Pancreas (tissue), 10 donors: ENCODE measurements at places on chromosomes 4 and X. TPM values are rescaled to one million over a fixed set of nuclear protein-coding genes. Genes with fewer than 3 reads are reported as not detected.
A peak's percentile ranks its signal among the peaks of the same experiment; 100 is the strongest.

DNA sequence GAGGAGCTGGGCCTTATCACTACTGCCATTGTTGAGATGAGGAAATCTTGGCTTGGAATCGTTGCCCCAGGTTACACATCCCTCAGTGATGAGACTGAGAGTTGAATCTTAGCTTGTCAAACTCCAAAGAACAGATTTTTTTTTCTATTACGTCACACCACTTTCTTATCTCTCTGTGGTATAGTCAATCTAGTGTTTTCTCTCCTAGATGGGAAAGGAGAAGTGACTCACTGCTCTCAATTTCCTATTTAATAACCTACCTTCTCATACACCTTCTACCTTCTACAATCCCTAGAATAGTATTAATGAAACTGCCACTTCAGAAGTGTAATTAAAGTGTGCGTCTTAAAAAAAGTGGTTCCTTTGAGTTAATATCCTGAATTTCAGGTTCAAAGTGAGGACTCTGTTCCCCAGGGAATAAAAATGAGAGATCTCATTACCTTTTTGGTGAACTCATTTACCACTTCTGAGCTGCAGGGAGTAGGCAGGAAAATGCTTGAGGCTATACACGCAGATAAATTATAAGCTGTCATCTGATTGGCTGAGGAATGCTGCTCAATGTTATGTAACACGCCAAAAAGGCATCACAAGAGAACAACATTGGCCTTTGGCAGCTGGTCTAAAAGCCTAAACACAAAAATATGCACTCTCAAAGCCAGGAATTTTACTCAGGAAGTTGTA, 59.3 kb downstream of the MAD2L1 start:
- no peaks in the 10 kb centered on the region for H3K36me3 ChIP-seq
- H3K27me3 ChIP-seq = no peaks in the 10 kb centered on the region
- no peak overlapping the region for H3K27ac ChIP-seq

- H3K27me3 ChIP-seq = no peaks in the 10 kb centered on the region
- DNase-seq = no peak
- H3K4me3 ChIP-seq = no peak overlapping the region
- no peaks in the 10 kb centered on the region for H3K4me1 ChIP-seq
- no peak overlapping the region for H3K27ac ChIP-seq
Observed at GRCh38 chr4:108117418-108118182, 51.1 kb downstream of the LEF1 start.

DNA sequence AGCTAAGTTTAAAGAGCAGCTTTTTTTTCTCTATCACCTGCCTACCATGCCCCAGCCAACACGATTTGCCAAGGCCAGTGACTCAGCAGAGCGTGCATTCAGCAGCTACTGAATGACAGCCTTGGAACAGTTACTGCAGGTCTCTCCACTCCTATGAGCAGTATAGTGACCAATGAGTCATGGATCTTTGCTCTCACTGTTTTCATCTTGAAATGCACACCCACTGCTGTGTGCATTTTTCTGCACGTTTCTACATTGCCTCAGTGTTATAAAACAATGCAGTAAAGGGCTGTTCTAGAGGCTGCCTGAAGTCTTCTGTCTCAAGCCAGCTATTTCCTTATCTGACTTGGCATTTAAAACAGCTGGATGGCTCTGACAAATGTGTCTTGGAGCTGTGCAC, 66.0 kb upstream of the C4orf54 start:
- peak; percentile 61 for DNase-seq
- H3K4me1 ChIP-seq = peaks cover 12% of the 10 kb centered on the region
- H3K27me3 ChIP-seq = no peaks in the 10 kb centered on the region
- no peaks in the 10 kb centered on the region for H3K36me3 ChIP-seq
- H3K27ac ChIP-seq = no peak overlapping the region

DNA sequence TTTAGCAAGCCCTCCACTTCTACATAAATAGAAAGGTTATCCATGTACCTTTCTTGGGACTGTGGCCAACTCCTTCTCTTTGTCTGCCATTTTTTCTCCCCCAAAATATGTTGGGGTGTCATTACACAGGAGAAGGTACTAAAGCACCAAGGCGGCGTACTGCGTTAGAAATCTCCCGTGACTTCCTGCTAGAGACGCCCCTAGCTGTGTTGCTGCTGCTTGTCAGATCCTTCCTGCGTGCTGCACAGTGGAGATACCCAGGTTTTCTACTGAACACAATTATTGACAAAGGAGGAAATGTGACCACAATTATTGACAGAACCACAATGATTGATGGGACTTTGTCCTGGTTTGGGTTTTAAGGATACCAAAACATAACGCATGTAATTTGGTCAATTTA, 97.7 kb downstream of the EFHC2 start:
- no peaks in the 10 kb centered on the region for H3K4me1 ChIP-seq
- H3K4me3 ChIP-seq = no peak overlapping the region
- H3K36me3 ChIP-seq = no peaks in the 10 kb centered on the region
- no peak for DNase-seq

DNA sequence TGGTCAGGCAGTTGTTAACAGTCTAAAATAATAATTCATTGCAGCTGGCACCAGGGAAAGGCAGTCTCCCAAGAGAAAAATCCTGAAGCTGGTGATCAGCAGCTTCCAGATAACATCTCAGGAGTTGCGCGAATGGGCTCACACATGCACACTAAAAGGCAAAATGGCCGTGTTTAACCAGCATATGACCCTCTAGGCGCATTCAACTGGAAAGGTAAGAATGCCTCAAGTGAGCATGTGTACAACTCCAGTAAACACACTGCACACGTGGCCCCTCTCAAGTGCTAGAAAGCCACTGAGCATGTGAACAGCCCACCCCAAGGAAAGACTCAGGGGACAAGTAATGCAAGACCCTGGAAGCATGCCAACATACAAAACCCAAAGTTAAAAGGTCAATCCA, 33.1 kb downstream of the STPG2 start:
- DNase-seq = no peak
- no peaks in the 10 kb centered on the region for H3K27me3 ChIP-seq
- no peaks in the 10 kb centered on the region for H3K36me3 ChIP-seq
- H3K4me3 ChIP-seq = no peak overlapping the region

DNA sequence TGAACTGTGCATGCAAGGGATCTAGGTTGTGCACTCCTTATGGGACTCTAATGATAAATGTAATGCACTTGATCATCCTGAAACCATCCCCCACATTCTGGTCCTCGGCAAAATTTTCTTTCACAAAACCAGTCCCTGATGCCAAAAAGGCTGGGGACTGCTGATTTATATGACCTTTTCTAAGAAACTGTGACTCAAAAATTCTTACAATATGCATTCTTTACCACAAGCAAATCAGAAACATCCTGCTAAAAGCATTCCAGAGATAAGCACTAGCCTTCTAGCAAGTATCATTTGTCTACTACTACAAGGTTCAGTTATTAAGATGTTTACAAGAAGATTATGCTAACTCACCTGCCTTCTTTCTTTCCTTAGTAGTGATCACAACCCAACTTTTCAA, 166.5 kb upstream of the PCDH7 start:
- no peaks in the 10 kb centered on the region for H3K4me1 ChIP-seq
- no peaks in the 10 kb centered on the region for H3K36me3 ChIP-seq
- H3K27ac ChIP-seq = no peak overlapping the region
- H3K4me3 ChIP-seq = no peak overlapping the region
- H3K27me3 ChIP-seq = no peaks in the 10 kb centered on the region

DNA sequence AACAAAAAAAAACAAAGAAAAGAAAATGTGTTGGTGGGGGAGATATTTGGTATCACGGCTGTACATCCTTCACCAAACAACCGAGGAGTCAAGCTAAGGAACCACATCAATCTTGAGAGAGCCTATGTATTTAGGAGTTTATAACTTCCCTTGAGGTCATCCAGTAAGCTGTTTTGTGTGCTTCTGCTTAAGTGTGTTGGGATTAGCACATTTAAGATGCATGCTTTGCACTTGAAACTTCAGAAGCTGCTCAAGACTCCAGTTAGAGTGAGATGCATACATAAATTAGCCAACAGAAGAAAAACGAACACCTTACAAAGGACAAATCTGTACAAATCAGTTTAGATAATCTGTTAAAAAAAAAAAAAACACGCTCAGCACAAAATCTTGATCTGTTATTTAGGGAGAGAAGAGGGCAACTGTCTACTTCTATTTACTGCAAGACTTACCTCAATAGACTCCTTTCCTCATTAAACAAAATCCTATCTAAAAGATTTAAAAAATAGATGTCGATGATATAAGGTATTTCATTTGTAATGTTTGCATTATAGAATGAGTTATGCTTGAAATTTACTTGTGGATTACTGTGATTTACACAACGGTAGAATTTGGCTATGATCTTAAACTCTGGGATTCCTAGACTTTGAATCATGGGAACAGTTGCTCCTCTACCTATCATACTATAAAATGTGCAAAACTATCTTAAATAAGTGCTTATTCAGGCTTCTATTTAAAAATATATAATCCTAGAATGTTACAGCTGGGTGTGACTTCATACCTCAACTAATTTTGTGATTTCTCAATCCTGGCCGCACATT, 53.8 kb upstream of the NAP1L5 start:
- no peak overlapping the region for H3K27ac ChIP-seq
- no peaks in the 10 kb centered on the region for H3K27me3 ChIP-seq
- no peak for DNase-seq
- peaks cover 11% of the 10 kb centered on the region for H3K4me1 ChIP-seq

DNA sequence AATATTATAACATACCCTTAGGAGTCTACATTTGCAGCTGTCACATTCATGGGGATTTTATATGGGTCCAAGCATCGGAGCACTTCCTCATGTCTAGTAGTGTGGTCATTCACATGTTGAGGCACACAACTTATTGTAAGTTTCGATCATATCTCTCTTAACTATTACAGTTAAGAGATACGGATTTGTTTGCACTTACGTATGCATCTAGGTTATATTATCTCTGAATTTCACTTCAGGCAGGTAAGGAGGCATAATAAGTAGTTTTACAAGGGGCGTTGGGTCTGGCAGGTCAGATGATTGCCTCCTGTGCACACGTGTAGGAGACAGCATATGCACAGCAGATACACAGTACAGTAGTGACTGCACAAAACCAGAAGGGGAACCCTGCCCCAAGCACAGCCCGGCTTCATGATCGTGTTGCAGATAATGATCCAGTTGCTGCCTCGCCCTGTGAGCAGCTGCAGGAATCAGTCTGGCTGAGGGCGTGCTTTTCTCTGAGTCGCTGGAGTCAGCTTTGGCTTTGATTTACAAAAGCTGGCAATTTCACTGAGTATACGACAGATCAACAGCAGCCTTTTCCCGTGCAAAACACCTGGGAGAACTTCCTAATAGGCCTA, 302.9 kb upstream of the GATB start:
- no peak for DNase-seq
- no peaks in the 10 kb centered on the region for H3K27me3 ChIP-seq
- no peak overlapping the region for H3K27ac ChIP-seq
- H3K4me1 ChIP-seq = no peaks in the 10 kb centered on the region

GRCh38 chr4:4859799-4860599, 534 bp downstream of the MSX1 start:
- peaks cover 4% of the 10 kb centered on the region for H3K4me1 ChIP-seq
- H3K36me3 ChIP-seq = no peaks in the 10 kb centered on the region
- no peak for DNase-seq
- H3K4me3 ChIP-seq = peak overlapping the region; percentile 59
- no peaks in the 10 kb centered on the region for H3K27me3 ChIP-seq

DNA sequence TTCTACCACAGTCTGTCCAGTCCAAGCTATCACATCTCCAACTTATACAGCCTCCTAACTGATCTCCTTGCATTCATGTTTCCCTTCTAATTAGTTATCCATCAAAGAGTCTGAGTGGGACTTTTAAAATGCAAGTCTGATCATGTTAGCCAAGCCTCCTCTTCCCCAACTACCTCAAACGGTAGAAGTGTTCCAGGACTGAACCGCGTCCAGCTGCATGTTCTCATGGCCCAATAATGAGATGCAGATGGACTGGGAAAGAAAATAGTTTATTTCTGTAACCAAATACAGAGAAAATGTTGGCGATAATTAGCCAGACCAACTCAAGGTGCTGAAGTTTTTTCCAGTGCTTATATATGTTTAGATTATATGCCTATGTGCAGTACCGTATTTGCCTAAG, 46.6 kb upstream of the PPP1R2C start:
- H3K4me3 ChIP-seq = no peak overlapping the region
- no peaks in the 10 kb centered on the region for H3K36me3 ChIP-seq
- no peaks in the 10 kb centered on the region for H3K27me3 ChIP-seq
- H3K27ac ChIP-seq = no peak overlapping the region

DNA sequence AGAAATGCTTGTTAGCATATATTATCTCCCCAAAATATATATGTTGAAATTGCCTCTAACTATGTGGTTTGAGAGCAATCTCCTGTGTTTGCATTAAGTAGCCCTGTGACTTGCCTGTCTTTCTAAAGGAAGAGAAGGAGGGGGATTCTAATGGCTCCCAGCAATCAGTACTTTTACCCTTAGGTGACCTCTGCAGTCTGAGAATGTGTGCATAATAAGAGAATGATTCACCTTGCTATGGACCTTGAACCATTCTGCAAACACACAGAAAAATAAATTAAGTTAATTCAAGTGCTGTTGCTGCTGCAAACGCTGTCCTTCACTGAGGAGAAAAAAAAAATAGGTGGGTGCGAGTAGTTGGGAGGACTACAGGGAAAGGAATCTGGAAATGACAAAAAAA, 322.2 kb downstream of the IQCM start:
- H3K4me3 ChIP-seq = no peak overlapping the region
- H3K4me1 ChIP-seq = no peaks in the 10 kb centered on the region
- no peak overlapping the region for H3K27ac ChIP-seq
- H3K36me3 ChIP-seq = no peaks in the 10 kb centered on the region

- H3K36me3 ChIP-seq = no peaks in the 10 kb centered on the region
- no peaks in the 10 kb centered on the region for H3K4me1 ChIP-seq
- DNase-seq = no peak
- H3K4me3 ChIP-seq = no peak overlapping the region
- no peaks in the 10 kb centered on the region for H3K27me3 ChIP-seq
Observed at GRCh38 chr4:144578681-144579080, 67.3 kb upstream of the HHIP start.

GRCh38 chr4:169070895-169071218, 60.8 kb upstream of the CBR4 start:
- no peaks in the 10 kb centered on the region for H3K4me1 ChIP-seq
- no peak overlapping the region for H3K4me3 ChIP-seq
- no peak for DNase-seq
- H3K27ac ChIP-seq = peak overlapping the region; percentile 36
- H3K27me3 ChIP-seq = no peaks in the 10 kb centered on the region

DNA sequence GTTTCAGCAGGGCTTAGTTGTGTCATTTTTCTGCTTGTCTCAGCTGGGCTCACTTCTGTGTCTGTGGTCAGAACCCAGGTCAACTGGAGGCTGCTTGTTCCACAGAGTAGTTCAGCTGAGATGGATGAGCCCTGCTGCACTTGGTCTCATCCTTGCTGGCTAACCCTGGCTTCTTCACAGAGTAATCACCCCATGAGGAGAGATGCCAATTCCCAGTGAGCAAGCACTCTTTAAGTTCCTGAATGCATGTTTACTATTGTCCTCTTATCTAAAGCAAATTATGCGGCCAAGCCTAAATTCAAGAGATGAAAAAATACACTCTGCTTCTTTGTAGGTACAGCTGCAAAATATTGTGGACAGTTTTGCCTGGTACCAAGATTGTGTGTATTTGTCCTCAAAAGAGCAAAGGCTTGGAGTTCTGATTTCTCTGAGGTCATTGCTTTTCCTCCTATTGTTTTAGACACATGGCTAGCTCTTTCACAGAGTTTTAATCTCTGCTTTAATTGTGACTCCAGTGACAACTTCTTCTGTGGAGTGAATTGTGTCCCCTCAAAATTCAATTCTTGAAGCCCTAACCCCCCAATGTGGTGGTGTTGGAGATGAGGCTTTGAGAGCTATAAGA, 236.6 kb upstream of the ANKRD50 start:
- no peak overlapping the region for H3K27ac ChIP-seq
- no peak overlapping the region for H3K4me3 ChIP-seq
- peaks cover 18% of the 10 kb centered on the region for H3K4me1 ChIP-seq
- no peaks in the 10 kb centered on the region for H3K36me3 ChIP-seq

PAGE5 gene
- total RNA-seq = not detected

HDAC6 gene
- 30.7 TPM for total RNA-seq

ARMCX5 gene
- total RNA-seq = 10.4 TPM

IQCM gene
- not detected for total RNA-seq

UGT8 gene
- 5.9 TPM for total RNA-seq

SPRY1 gene
- total RNA-seq = 19.4 TPM

THAP9 gene
- 2.6 TPM for total RNA-seq

ADRA2C gene
- total RNA-seq = 1.1 TPM
